ENCODE measurements at places on chromosomes 2 and 18.

DNA sequence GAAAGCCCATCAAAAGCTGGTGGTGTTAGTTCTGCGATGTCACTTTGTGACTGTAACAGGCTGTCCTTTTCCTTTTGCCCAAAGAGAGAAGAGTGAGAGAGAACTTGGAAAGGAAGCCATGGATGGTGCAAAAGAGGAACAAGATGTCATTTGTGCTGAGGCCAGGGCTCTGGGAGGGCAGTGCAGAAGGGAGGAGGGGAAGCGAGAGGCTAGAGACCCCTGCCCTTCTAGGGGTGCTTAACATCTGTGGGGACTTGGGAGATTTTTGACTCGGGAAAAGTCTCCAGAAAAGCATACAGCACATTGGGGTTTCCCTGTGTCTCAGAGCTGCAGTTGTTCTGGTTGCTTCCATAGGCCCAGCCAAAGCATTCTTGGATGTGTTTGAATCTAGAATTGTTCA is 49.6 kb downstream of the ZBTB7C start:
- no peak for DNase-seq

DNA sequence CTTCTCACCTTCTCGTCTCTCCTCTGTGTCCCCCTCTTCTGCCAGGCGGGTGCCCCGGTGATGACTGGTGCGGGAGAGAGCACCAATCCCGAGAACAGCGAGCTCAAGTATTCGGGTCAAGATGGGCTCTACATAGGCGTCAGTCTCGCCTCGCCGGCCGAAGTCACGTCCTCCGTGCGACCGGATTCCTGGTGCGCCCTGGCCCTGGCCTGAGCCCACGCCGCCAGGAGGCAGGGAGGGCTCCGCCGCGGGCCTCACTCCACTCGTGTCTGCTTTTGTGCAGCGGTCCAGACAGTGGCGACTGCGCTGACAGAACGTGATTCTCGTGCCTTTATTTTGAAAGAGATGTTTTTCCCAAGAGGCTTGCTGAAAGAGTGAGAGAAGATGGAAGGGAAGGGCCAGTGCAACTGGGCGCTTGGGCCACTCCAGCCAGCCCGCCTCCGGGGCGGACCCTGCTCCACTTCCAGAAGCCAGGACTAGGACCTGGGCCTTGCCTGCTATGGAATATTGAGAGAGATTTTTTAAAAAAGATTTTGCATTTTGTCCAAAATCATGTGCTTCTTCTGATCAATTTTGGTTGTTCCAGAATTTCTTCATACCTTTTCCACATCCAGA is 31.3 kb downstream of the GATA6 start:
- no peak for DNase-seq

DNA sequence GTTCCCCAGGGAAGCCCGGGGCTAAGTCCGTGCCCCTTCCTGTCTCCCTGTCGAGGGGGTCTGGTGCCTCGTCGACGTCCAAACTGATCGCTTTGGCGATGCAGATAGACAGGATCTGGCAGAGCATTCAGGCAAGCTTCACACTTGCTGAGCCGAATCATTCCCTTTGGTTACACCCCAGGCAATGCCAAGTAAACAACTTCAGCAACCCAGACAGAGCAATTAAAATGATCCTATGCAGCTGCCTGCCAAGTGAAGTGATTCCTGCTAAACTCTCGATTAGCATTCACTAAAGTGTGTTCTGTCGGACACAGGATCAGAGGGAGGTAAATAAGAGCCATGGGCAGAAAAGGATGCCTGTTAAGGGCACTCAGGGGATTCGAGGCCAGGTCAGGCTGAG is 108.2 kb upstream of the RAB12 start:
- no peak for DNase-seq

DNA sequence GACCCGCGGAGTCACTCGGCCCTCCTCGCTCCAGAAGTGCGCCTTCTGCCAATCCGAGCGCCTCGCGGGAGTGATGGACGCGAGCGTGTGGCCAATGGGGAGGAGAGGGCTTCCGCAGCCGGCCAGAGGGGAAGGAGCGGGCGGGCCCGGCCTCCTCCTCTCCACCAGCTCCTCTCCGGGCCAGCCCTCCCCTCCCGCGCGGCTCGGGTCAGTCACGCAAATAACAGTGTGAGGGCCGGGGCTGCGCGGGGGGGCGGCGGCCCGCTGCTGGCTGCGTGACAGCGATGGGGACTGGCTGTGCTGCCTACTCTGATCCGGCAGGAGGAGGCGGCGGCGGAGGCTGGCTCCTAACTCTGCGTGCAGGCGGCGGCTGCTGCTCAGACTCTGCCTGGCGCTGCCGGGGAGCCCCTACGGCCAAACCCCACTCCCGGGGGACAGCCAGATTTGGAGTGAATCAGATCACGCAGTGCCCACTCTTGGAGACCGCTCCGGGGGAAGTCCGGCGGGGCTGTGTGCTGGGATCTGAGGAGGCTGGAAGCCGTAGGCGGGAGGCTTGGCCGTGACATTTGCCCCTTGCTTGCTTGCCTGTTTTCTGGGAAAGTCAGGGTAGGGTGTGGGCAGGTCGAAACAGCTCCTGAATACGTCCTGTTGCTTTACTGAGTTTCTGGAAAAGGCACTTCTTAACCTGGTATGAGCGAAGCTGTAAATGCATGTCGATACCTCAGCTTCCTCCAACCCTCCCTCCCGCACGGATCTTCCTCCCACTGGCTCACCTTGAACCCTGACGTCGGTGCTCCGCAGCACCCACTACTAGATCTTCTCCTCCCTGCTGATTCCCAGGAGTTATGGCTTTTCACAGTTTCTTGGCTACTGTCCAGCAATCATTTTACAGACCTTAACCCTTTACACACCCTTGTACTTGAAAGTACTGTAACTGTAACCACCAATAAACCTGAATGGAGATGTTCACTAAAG is 97.9 kb upstream of the SERTAD2 start:
- no peak for DNase-seq

GRCh38 chr2:86195055-86195807 is at the start of gene IMMT:
Gene IMMT (minus strand): TSS chr2:86195462. CDS start chr2:86195382, 80 bp downstream.
- DNase-seq, result peak; percentile 85

DNA sequence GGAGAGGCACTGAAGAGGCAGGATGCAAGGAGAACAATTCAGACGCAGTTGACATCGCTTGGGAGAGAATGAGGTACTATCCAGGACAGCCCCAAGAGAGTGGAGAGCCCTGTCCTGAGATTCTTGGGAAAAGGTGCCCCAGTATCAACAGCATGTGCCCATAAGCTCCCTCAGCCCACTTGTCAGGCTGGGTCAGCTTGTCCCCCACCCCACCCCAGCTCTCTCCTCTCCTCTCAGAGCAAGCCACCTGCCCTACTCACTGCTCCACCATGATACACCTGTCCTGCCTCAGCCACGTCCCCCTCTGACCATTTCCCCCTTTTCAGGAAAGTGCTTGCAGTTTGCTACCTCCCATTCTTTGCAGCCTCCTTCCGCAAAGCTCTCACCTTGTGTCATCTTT is 111.8 kb downstream of the XRCC5 start:
- no peak for DNase-seq

- no peak for DNase-seq
Measured at GRCh38 chr18:79377187-79377891, 18.4 kb upstream of the NFATC1 start.

DNA sequence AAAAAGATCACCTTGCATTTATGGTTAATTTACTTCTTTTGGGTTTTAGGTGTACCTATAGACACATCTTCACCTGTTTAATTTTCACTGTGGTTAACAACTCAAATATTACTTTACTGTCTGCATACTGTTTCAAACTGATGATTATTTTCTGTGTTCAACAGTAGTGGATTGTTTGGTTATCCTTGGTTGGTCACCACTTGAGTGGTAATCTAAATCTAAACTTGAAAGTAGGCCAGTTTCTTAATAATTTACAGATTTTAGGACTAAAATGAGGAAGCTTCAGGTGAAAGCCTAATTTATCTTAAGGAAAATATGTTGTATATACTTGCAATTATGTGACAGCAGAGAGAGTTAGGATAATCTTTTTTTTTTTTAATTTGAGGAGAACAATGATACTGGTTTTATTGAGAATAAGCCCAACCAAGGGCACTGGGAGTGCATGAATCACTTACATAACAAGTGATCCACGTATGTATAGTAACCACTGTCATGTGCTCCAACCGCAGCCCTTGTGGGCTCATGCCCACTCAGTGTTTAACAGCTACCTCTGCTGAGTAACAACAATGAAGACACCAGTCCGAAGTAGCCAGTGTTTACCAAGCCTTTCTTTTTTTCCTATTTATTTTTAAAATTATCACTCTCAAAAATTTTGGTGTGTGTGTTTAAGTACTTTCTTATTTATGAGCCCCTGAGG is 31.0 kb upstream of the WDSUB1 start:
- DNase-seq, result no peak

- no peak for DNase-seq
Measured at GRCh38 chr18:60111525-60111924, 211.7 kb downstream of the PMAIP1 start.

DNA sequence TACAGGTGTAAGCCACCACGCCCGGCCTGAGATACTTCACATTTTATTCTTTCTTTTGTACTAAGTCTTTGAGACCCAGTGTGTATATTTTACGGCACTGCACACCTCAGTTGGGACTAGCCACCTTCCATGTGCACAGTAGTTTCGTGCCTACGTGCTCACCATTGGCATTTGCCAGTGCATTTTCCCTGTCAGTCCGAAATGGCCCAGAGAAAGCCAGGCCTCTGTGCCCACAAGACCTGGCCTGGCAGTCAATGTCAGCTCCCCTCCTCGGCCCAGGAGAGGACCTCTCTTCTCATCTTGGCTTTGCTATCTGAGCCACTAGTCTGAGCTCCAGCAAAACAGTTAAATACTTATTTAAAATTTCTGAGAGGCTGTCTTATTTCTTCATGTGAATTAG is 147.8 kb upstream of the KLHL29 start:
- DNase-seq, result no peak

DNA sequence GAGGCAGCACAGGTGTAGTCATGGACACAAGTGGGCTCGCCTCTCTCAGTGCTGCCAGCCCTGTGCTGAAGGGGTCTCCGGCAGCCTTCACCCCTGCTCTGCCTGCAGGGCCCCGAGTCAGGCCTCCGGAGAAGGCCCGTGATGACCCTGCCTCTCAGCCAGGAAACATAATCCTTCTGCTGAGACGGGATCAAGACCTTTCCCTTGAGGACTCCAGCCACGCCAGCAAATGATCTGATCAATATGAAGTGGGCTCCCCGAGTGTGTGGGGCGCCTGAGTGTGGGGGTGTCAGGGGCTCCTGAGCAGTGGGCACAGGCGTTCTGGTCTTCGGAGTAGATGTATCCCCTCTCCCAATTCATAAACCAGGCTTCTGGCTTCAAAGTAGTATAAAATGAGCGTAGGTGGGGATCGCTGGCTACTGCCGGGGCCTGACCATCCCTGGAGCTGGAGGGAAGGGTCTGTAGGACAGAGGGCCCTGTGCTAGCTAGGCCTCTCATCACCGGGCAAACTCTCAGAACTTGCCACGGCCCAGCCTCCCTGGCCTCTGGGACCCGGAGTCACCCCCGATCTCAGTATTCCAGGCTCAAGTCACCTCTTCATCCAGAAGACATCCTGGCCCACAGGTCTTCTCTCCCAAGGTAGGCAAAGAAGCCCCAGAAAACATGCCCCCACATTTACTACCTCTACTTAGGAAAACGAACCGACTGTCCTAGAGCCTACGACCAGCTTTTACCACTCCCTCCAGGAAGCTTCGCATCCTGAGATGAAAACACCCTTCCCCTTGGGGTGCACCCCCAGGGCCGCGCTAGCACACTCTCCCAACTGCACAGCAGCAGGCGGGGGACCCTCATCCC is 33.6 kb downstream of the CRACDL start:
- no peak for DNase-seq

DNA sequence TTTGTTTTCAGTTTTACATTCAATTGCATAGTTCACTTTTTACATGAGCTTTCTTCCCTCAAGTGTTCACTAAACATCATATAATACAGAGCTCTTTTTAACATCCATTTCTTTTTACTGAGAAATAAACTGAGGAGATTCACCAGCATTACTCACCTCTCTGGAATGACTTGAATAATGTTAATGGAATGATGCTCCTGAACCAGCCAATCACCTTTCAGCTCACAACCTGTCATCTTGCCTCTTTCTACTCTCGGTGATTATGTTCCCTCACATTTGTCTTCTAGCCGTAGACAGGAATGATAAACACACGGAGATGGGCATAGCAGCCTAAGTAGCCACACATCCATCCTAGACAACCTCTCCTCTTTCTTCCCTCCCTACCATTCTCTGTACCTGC is 301.7 kb downstream of the PAX3 start:
- no peak for DNase-seq

DNA sequence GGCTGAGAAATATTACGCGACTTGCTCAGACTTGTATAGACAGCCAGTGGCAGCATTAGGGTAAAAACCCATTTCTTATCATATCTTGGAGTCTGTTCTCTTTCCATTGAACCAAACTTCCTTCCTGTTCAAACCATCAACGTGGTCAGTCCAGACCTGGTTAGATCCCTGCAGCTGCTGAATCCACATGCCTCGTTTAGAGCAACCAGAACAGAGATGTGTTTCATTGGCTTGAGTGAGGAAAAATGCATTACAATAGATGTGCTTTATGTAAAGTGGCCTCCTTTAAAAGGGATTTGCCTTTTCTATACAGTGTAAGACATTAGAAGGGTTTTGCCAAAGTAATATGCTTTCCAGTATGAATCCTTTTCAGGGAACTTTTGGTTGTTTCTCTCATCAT is 232.4 kb downstream of the MEIS1 start:
- DNase-seq, result no peak

GRCh38 chr18:37529863-37530262 is 35.7 kb downstream of the CELF4 start:
- no peak for DNase-seq

GRCh38 chr2:176583607-176584006 is 314.4 kb downstream of the MTX2 start:
- no peak for DNase-seq

DNA sequence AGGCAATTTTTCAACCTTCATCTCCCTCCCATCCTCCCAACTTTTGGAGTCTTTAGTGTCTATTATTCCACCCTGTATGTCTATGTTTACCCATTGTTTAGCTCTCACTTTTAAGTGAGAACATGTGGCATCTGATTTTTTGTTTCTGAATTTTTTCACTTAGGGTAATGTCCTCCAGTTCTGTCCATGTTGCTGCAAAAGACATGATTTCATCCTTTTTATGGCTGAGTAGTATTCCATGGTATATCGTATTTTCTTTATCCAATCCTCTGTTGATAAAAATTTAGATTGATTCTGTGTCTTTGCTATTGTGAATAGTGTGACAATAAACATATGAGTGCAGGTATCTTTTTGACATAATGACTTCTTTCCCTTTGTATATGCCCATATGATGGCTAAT is 48.2 kb downstream of the G6PC2 start:
- DNase-seq, result no peak

DNA sequence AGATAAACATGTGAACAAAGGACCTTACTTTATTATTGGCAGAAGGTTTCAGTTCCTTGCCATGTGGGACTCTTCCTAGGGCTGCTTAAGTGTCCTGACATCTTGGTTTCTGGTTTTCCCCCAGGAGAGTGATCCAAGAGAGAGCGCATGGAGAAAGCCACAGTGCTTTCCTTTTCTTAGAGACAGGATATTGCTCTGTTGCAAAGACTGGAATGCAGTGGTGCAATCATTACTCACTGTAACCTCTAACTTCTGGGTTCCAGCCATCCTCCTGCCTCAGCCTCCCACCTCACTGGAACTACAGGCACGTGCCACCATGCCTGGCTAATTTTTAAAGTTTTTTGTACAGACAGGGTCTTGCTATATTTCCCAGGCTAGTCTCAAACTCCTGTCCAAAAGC is 38.1 kb upstream of the TCF7L1 start:
- DNase-seq, result no peak

- DNase-seq, result no peak
Measured at GRCh38 chr2:9333591-9334171, 89.6 kb downstream of the ITGB1BP1 start.

Measured in activated T-helper 1 cell treated with anti-CD3 and anti-CD28 coated beads, Interleukin-2, amount 50 U/mL, for 16 hours (primary cell).